ENCODE measurements at places on chromosomes 16 and 17.

DNA sequence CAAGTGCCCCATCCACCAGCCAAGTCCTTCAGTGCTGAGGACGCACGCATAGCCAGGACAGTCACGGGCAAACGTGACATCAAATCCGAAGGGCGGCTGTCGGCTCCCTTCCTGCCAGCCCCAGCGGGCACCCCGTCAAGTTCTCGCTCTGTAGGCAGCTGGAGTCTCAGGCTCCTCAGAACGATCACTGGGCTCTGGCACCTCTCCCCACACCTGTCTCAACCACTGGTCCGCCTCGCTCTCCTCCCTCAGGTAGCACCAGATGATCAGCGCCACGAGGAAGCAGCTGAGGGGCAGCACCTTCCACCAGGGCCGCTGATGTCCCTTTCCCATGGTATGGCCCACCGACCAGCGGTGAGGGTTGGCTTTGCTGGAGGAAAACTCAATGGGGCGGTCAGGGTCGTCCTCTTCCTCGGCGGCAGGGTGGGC, 422 bp downstream of the UQCC4 start:
- no peak for DNase-seq

DNA sequence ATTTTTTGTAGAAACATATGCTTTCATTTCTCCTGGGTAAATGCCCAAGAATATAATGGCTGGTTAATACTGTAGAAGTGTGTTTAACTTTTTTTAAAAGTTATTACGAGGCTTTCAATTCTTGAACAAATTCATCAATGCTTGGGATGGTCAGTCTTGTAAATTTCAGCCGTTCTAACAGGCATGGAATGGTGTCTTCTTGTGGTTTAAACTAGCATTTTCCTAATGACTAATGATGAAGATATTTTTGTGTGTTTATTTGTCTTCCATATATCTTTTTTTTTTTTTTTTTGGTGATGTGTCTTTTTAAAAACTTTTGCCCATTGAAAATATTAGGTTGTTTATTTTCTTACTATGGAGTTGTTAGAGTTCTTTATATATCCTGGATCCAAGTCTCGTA, 67.1 kb downstream of the MGAT5B start:
- peak; percentile 44 for DNase-seq

- DNase-seq, result peak; percentile 82
Observed at GRCh38 chr16:87305505-87306391, 11.4 kb downstream of the C16orf95 start.

DNA sequence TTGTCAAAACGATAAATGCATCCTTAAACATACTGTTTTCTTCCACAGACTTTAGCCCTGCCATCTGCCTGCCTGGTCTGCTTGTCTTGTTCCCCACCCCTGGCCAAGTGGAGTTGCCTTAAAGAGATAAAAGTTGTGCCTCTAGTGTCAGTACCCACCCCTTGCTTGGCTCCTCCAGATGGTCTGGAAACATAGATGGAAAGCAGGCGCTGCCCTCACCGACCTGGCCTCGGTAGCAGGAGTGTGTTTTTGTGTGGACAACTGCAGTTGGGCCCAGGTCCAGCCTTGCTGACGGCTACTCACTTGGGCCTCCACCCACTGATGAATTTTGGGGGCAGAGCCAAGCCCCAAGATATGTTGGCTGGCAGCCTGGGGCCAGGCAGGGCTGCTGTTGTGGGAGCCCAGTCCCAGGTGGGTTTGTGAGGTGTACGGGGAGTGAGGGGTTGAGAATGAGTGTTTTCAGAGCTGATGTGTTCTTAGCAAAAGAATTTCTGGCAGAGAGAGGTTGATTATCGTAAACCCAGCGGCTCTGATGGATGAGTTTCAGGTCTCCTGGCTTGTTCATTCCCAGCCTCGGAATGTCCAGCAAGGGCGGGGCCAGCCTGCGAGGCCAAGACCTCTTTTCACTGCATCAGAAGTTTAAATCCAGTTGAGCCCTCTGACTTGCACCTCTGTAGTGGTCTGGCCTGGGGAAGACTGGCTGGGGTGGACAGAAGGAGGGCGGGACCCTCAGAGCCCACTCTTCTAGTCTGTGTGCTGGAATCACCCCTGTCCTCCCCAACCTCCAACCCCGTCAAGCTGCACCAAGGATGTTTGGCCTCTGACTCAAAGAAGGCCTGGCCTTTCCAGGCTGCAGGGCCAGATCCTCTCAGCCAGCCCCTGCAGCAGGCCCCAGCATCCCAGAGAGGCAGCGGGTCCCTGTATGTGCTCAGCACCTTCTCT, 179.7 kb downstream of the RAB11FIP4 start:
- DNase-seq, result peak; percentile 93

DNA sequence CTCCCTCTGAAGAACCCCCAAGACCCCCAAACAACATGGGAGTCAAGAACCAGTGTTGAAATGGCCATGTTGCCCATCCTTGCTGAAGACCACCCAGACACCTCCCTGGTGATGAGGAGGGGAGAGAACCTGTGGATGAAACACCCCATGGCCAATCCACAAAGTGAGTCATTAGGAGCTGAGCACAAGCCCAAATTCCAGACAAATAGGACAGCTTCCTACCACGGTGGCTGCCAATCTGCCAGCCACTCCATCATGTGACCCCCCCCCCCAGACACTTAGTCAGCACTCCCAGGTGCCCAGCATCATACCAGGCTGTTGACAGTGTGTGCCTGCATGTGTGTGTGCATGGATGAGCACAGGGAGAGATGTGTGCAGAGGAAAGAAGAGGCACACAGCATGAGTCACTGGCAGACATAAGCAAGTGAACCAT, 26.4 kb upstream of the RPL38 start:
- DNase-seq, result peak; percentile 26

GRCh38 chr16:49598383-49599170, 225.0 kb downstream of the C16orf78 start:
- DNase-seq, result no peak

- no peak for DNase-seq
Observed at GRCh38 chr17:17886226-17886625, 49.4 kb upstream of the SREBF1 start.

DNA sequence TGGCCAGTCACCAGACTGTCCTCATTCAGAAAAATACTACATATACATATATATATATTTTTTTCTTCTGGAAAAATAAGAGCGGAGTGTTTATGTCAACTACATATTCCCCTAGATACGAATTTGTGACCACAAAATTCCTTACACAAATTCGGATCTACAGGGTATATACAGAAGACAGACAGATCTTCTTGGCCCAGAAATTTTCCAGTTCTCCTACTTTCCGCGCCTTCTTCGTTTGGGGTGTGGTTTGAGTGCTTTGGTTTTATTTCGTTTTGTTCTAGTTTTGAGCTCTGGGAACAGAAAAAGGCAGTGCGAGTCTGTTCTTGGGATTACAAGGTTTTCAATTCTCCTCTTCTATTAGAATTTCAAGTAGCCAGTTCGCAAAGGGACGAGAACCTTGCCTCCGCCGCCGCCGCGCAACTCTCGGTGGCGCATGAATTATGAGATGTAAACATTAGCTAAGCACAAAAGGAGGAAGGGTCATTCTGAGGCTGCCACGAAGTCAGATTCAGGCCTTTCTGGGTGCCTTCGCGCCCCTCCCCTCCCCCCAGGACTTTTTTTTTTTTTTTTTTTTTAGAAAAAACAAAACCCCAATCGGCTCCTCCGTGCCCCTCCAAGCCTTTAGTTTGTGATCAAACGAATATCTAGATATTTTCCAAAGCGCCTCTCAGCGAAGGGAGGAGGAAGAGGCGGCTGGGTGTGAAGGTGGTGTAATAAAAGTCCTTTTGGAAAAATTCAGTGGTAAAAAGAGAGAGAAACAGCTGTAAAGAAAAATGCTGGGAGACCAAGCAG, 1.8 kb upstream of the HOXB4 start:
- no peak for DNase-seq

- DNase-seq, result no peak
Observed at GRCh38 chr16:56793492-56793891, 63.6 kb downstream of the NUP93 start.

GRCh38 chr17:39736319-39737165, 1.2 kb upstream of the GRB7 start:
- DNase-seq, result no peak

- no peak for DNase-seq
Observed at GRCh38 chr16:52422307-52422706, 124.6 kb downstream of the TOX3 start.

DNA sequence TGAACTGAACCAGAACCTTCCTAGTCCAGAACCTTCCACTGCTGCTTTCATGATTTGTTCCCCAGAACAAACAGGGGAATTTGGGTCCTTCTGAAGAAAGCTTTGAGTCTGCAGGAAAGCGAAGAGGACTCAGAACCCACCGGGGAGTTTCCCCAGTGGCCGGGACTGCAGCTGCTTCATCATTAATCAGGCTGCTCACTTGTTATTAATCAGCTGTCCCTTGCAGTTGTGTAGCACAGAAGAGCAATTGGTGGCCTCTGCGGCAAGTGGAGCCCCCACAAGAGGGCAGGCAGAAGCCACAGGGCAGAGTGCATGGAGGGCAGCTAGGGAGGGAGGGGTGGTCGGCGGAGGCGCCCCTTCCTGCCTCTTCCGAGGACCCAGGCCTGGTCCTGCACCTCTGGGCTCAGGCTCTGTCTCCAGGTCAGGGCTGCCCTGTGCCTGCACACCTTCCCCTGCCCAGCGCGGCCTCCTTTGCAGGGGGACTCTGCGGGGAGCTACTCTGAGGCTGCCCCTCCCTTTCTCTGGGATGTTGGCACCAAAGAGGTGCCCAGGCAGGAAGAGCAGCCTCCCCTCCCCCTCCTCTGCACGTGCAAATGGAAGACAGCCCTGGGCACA, 6.9 kb downstream of the CCL17 start:
- DNase-seq, result no peak

All from AG08395 (cell line).